ENCODE measurements at places on chromosomes 3 and 15.

GRCh38 chr15:23854203-23854911 is 167.3 kb upstream of the NDN start:
- DNase-seq = no peak

- no peak for DNase-seq
Measured at GRCh38 chr3:126124148-126124868, 40.4 kb upstream of the SLC41A3 start.

DNA sequence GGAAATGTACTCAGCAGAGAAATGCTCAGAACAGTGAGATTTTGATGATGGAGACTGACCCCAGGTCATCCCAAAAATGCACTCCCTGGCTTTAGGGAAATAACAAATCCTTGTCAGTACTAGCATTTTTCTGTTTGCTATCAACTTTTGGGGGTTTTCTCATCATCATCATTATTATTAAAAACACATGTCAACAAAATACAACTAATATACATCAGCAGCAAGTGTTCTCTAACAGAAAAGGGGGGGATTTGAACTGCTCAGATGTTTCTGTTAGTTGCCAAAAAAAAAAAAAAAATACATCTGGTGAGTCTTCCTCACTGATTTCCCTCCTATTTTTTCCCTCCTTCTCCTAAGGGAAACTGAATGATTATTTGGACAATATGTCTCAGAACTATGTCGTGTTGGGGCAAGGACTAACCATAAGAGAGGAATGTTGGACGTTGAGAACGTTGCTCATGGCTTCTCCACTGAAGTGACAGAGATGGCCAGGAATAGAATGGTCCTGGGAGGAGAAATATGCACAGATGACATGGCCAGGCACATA is 230.0 kb upstream of the MCTP2 start:
- no peak for DNase-seq

GRCh38 chr3:132265488-132265887 is 51.7 kb upstream of the ACP3 start:
- no peak for DNase-seq

GRCh38 chr15:38130205-38130567 is 122.5 kb upstream of the SPRED1 start:
- no peak for DNase-seq

DNA sequence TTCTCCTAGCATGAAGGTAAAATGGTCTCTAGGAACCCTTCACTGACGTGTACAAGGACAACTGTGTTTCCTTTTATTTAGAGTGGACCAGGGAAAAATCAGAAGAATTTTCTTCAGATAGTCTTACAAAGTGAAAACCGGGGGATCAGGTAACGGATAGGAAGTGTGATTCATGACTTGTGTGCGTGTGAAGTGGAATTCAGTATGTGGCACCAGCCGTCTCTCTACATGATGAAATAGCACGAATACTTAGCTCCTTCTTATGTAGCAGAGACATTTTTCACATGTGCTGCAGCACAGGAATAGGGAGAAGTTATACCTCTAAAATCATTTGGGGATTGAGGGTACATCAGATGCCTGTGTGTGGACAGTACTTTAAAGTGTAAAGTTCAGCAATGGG is 159.2 kb downstream of the MEX3B start:
- no peak for DNase-seq

GRCh38 chr3:14947100-14947885 is at the start of gene NR2C2:
TSS of gene NR2C2 (plus strand) at chr3:14947583. CDS start at chr3:15003915, 56,332 bp downstream.
- peak; percentile 14 for DNase-seq

GRCh38 chr3:112519424-112520001 is 20.2 kb upstream of the BTLA start:
- DNase-seq = peak; percentile 15

DNA sequence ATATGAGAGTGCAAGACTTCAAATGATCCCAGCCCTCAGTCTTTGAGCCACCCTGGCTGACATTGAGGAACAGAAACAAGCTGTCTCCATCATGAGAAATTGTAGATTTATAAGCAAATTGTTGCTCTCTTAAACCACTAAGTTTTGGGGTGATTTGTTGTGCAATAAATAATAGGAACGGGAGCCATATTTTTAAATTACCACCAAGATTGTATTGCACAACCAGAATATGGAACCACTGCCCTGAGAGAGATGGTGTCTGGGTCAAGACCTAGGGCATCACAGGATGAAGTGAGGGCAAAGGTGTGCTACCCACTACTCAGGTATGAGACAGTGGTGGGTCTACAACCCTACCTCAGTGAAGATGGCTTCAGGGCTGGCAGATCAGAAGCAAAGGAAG is 2.3 kb upstream of the CFAP92 start:
- no peak for DNase-seq

GRCh38 chr3:42036483-42036823 is 54.7 kb upstream of the TRAK1 start:
- no peak for DNase-seq

DNA sequence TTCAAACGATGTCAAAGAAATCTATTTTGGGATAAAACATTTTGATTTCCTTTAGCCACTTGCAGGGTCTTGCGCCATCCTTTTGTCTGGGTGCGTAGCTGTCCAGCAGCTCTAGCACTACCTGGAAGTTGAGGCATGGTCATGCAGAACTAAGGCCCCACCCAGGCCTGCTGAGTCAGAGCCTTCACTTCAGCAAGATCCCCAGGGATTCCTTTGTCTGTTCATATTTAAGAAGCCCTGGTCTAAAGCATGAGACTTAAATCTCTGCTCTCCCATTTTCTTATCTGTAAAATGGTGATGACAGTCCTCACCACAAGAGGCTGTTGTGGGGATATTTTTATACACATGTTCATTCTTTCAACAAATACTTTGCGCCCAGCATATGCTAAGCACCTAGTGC is 99.0 kb upstream of the CTDSPL start:
- no peak for DNase-seq

- DNase-seq = no peak
Measured at GRCh38 chr3:45774581-45775521, 21.5 kb downstream of the SLC6A20 start.

GRCh38 chr3:186994000-186994955 is 64.0 kb downstream of the ST6GAL1 start:
- DNase-seq = no peak

DNA sequence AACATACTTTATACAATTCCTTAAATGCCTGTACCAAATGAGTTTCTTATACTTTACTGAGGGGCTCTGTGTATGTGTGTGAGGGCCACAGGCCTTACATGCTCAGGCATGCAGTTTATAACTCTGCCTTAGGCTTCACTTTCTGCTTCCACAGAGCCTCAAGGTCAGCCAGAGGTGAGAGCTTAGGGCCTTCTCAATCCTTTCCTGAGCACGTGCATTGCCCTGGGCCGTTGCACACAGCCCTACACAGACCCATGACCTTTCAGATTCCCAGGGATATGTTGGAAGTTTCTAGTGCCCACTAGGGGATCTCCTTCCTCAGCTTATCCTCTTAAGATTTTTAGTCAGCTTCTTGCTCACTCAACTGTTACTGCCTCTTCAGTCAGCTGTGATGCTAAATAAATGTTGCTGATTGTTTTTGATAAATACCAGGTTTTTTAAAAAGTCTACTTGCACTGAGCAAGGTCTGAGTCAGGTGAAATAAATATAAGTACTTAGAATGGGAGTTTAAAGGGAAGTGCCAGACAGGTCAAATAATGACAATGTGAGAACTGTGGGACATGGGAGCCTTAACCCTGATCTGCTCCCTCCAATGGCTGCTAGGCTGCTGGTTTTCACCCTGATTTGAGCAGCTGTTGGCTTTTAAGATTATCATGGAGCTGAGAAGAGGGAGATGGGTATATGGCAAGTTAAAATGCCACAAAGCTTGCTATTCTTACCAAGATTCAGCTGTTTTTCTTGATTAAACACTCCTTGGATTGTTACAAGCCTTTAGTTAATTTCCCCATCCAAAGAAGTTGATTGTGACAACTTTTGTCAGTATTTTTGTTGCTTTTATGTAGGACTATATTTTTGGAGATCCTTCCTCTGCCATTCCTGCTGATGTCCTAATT is 169.5 kb downstream of the PLD1 start:
- DNase-seq = no peak

GRCh38 chr3:13575459-13576061 is 26.6 kb downstream of the FBLN2 start:
- DNase-seq = no peak

- DNase-seq = no peak
Measured at GRCh38 chr3:114645392-114645791, 351.6 kb downstream of the TIGIT start.

DNA sequence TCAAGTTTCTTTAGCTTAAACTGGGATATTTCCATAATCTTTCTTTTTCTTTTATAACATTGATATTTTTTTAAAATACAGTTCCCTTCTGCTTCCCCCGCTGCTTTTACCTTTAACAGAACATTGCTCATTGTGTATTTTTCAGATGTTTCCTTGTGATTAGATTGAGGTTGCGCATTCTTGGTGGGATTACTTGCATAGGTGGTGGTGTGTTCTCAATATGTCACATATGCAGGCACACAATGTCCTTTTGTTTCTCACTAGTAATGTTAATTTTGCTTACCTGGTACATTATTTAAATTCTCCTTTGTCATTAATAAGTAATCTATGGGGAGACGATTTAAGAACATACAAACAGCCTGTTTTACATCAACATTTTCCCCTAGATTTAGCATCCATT is 48.2 kb downstream of the HMG20A start:
- DNase-seq = no peak

DNA sequence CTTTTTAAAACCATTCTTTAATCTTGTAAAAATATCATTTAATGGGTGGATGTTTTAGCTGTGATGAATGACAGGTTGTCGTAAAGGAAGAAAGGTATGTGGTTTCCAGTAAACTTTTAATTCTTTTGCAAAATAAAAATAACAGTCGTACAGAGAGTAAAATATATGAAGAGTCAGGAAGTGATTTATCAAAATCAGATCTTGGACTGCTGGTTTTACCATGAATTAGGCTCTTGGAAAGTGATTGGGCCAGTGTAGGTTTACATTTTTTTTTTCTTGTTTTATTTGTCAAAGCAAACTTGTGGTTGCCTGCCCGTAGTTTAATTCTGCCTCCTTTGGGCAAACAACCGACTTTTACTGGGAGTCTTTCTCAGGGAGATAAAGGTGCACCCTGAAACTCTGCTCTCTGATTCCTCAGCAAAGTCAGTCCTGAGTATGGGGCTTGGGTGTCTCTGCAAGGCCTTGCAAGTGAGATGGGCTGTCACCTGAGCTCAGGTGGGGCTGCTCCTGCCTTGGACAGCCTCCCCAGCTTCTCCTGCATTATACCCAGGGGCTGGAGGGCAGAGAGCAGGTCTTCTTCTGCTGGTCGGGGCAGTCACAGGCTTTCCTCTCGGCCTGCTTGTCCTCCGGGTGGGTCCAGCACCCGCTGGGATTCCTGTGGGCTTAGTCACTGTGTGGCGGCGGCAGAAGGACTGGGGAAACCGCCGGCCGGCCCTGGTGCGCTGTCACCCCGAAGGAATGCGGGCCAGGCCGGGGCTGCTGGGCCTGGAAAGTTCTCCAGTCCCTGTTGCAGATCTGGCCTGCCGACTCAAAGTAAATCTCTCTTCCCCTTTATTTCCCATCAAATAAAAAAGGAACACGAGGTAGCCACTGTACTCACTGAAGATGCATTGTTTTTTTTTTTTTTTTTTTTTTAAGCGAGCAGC is 79.0 kb downstream of the IGF1R start:
- no peak for DNase-seq

DNA sequence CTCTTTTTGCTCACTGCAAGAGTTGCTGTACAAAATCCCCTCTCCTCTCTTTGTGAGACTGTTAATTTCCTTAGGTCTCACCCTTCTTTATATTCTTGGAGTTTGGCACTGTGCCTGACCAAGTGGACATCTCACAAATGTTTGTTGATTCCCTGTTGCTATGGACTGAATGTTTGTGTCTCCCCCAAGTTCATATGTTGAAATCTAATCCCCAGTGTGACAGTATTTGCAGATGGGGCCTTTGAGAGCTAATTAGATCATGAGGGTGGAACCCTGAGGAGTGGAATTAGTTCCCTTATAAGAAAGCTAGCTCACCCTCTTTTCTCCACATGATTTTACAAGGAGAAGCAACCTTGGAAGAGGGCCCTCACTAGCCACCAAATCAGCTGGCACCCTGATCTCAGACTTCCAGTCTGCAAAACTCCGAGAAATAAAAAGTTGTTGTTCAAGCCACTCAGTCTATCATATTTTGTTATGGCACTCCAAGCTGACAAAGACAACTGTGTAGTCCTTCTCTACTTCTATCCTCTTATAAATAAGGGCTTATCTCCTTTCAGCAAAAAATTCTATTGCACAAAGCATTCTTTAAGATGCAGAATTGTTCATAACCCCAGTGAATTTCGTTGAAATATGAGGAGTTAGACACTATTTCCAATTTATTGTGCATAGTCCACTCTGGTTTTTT is 65.5 kb upstream of the NPHP3 start:
- no peak for DNase-seq

GRCh38 chr15:68343579-68344225 is 66.2 kb downstream of the FEM1B start:
- no peak for DNase-seq

GRCh38 chr15:58771621-58772250 is 634 bp downstream of the MINDY2 start:
- no peak for DNase-seq

- no peak for DNase-seq
Measured at GRCh38 chr3:189355481-189356201, 183.9 kb downstream of the TPRG1 start.

GRCh38 chr3:69747511-69748258 is 8.4 kb downstream of the MITF start:
- DNase-seq = no peak

GRCh38 chr15:99467338-99467720 is 98.5 kb upstream of the MEF2A start:
- DNase-seq = no peak

GRCh38 chr3:80227216-80227615 is 459.4 kb upstream of the ROBO1 start:
- no peak for DNase-seq

- DNase-seq = no peak
Measured at GRCh38 chr3:115611630-115612029, 11.7 kb upstream of the GAP43 start.

DNA sequence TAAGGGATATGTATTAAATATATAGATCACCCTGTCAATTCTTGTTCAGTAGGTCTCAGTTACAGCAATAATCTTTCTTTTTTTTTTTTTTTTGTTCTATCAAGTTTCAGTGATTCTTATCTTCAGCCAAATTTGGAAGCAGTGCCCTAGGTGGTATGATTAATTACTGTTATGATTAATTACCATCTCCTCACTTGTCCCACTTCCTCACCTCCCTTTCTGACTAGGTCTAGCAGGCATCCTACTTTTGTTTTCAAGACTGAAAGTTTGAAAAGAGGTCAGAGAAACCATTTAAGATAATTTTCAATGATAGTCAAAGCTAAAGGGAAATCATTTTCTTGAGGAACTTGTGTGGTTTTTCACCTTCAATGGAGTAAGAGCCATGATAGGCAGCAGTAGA is 144.0 kb upstream of the CNTN4 start:
- no peak for DNase-seq

DNA sequence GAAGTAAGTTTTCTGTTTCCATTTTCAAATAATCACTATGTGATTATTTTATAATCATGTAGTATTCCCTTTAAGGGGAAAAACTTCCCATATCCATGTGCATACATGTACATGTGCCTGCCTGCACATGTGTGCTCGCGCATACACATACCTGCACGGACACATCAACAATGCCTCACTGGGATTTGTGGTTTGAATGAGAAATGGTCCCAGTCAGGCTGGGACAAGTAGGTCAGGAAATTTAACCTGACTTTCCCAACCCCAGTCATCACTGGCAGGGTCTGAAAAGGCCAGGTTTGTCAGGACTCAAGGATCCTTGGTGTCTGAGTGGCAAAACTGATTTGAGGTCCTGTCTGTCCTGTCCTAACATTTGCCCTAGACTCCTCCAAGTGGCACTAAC is 109.3 kb upstream of the MRPS22 start:
- no peak for DNase-seq

GRCh38 chr3:149501524-149501923 is 27.0 kb downstream of the TM4SF4 start:
- no peak for DNase-seq
